DMS79 treated with DMSO at 0.1 percent for 48 hours (cell line): ENCODE measurements at places on chromosomes 13 and 19.
A peak's percentile ranks its signal among the peaks of the same experiment; 100 is the strongest.

DNA sequence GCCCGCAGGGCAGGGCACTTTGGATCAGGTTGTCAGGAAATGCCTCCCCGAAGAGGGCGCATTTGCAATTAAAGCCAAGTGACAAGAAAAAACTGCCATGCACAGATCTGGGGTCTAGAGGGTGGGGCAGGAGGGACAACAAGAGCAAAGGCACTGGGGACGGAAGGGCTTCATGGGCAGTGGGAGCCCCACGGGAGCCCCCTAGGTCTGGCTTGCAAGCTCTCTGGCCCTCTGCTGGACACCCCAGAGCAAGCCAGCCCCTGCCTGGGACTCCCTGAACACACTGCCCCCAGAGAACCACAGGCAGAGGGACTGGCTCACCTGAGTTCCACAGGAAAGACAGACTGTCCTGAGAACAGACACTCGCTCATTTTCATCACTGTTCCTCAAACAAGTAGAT, 30.2 kb upstream of the C19orf12 start:
- DNase-seq = no peak

DNA sequence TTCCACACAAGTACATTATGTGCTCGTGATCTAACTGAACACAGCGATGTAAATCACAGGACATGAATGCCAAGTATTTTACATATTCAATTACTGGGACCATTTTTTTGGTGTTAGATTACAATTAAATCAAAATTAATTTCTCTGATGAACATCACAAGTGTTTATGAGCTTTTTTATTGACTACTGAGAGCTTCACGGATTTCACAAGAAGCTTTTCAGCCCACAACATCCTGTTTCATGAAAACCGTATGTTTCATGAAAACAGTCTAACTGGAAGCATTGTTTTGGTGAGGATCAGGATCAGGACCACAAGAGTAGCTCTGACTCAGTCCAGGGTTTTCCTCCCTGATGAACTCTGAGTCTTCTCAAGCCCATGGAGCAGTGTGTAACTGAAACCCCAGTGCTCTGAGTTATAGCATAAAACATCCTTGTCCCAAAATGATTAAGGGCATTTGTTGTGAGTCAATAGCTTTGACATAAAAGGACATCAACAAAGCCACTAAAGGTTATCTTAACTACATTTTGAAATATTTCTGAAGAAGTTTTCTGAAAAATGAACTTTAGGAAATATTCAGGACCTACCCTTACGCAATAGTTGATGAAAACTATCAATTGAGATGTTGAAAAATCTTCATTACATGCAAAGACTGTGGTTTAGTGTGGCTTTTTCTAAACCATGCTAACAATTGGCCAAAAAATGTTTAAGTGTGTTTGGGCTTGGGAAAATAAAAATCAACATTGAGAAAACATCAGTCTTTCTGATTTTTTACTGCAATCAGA, 49.3 kb downstream of the UFM1 start:
- DNase-seq = no peak

GRCh38 chr13:92806215-92806614, 420.4 kb upstream of the GPC6 start:
- DNase-seq = peak; percentile 64

GRCh38 chr19:18846862-18847548, 15.2 kb downstream of the UPF1 start:
- DNase-seq = peak; percentile 34
